ENCODE measurements at places on chromosomes 2 and 18.

DNA sequence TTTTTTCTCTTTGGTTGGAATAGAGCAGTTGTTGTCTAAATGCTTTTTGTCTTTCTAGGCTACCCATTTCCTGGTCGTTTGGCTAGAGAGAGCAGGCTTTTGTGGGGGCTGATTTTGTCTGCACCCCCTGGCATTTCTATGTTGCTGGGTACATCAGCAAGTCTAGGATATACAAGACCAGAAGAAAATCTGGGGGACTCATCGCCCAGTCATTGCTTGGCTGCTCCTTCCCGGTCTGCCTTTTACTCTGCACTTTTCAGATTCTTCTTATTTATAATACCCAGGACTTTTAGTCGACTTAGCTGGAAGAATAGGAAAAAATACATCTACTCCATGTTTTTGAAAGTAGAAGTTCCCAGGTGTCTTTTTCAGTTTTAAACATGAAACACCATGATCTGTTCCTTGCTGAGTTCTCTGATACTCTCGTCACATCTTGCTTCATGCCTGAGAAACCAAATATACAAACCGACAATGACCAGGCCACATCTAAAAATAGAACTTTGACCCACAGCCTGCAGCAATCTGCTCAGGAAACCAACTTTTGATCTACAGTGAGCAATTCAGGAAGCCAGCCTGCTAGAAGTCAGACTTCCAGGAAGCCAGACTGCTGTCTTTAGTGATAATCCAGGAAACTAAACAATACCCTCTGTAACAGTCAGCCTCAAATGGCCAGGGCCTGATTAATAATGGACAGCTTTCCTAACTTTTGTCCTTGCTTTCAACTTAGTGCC lies 163.8 kb upstream of the MEX3C start:
- no peak for DNase-seq

GRCh38 chr2:174005801-174006419 lies 40.7 kb upstream of the SP3 start:
- no peak for DNase-seq

DNA sequence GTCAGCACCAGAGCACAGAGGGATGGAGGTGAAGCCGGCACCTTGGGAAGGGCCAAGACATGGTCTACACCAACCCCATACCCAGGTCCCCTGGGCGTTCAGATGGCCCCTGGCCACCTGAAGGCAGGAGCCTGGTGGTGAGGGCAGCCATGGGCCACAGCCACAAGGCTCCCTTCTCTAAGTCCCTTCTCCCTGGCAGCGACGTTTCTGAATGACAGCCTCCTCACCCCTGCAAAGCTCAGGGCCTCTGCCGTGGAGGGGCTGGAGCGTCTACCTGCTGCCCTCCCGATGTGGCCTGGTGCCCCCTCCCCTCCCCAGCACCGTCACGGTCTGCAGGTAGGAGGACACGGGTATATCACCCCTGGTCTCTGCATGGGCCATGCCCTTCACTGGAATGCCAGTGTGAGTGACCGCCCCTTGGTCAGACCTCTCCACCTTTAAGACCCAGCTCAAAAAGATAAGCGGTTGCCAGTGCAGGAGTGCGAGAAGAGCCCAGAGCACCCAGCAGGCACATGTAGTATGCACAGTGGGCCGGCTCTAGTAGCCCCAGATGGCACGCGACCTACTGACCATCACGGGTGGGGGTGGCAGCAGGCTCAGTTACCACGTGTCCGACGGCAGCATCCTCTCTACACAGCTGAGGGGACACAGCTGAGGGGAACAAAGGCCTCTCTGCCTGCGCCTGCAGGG lies 46.6 kb downstream of the HS6ST1 start:
- no peak for DNase-seq

- no peak for DNase-seq
Measured at GRCh38 chr2:108870069-108870644, 83.6 kb downstream of the CCDC138 start.

DNA sequence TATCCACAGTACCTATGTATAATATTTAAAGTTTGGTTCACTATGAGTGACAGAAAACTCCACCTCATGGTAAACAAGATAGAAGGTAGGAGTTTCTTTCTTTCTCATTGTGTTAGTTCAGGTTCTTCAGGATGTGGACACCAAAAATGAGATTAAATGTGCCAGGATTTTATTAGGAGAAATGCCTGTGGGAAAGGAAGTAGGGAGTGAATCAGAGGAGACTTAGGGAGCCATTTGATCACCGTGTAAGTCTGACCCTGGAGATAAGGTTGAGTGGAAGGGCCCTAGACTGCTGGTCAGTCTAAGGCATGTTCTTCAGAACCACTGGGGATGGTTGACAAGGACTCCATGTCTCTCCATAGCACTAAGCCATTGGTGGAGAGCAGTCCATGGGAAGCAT lies 8.1 kb downstream of the AOX1 start:
- no peak for DNase-seq

DNA sequence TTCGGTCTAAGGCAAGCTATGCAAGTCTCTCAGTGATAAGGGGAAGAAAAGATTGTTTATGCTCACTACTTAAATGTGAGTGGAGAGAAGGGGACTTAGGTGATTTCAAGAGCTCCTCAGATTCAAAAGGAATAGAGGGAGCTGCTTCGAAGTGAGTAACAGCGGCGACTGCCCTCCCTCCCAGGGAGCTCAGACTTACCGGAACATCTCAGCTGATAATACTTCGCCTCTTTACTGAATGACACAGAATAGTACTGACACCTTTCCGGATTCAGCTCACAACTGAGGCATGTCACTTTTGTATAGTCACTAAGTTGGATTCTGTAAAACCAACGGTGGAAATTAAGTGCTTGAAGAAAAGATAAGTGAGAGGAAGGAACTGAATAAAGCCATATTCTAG lies 55.5 kb downstream of the DPP4 start:
- DNase-seq: no peak

DNA sequence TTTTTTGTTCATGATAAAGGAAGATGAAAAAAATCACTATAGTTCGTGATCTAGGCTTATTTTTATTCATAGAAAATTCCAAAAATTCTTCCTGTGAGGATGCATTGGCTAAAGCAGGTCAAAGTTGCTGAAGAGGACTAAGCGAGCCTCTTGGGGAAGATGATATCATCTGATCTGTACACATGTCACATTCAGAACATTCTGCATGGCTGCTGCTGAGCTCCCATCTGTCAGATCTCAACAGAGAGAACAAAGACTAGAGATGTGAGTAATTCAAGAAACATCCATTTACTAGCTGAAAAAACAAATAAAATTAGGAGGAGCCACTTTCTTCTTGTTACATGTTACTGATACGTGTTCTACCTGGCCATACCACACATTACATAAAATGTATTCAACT lies 518.6 kb upstream of the FSIP2 start:
- no peak for DNase-seq

- DNase-seq: no peak
Measured at GRCh38 chr18:66900837-66901236, 296.9 kb upstream of the CDH19 start.

GRCh38 chr2:19295998-19296502 lies 62.4 kb downstream of the OSR1 start:
- DNase-seq: no peak

DNA sequence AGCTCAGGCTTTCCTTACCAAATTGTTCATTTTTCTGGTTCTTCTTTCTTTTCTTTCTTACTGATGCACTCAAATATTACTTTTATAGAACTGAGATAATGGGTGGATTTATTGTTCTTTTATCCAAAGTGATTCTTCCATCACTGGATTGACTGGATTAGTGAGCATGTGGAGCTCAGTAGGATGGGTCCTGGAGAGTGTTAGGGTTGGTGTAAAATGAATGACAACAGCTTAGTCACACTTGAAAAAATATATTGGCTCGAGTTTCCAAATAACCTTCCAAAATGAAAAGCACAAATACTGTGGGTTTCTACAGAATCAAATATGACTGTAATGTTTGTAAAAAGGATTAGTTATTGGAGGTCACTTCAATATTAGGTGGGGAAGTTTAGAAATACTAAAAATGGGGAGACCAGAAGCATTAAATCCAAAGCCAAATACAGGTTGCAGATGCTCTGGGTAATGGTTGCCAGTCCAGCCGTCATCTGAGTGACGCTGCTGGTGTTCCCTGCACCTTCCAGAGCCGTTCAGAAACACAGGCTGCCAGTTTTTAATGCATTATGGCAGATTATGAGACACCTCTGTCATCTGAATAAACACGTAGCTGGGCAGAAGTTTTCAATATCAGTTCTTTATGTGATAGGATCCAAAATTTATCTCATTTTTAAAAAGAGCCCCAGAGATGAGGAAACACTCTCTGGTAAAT lies 294.8 kb upstream of the NRP2 start:
- no peak for DNase-seq

GRCh38 chr18:49177812-49178211 lies 227.0 kb upstream of the SMAD7 start:
- DNase-seq: no peak

DNA sequence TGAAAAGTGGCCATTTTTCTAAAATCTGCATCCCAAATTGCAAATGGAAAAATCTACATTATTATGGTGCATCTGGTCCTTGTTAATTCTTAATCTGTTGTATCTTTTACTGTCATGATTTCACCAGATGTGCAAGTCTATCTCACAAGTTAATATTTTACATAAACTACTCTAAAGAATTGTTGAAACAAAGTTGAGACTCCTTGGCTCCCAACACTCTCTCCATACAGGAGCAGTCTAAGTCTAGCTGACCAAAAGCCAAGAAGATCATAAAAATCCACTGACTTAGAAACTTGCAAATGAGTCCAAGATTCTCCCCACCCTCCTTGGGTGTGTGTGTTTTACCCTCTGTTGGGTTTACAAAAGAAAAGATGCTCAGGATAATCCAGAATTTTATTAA lies 85.1 kb downstream of the NCKAP5 start:
- DNase-seq: no peak

- DNase-seq: no peak
Measured at GRCh38 chr2:209498614-209499013, 74.8 kb downstream of the MAP2 start.

DNA sequence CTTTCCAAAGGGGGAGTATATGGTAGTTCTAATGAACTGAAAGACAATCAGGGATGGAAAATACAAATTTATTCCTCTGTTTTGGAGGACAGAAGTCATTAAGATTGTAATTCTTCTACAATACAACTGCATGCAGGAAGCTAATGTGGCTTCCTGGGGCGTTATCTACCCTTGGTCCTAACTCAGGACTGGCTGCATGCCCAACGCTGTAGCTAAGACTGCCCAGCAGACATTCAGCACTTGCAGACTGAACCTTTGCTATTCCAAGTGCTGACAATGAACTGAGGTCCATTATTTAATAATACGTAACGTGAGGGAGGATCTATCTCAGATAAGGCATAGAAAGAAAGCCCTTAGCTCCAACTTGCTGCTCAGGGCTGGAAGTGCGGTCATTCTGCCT lies 53.2 kb downstream of the ZAP70 start:
- no peak for DNase-seq

DNA sequence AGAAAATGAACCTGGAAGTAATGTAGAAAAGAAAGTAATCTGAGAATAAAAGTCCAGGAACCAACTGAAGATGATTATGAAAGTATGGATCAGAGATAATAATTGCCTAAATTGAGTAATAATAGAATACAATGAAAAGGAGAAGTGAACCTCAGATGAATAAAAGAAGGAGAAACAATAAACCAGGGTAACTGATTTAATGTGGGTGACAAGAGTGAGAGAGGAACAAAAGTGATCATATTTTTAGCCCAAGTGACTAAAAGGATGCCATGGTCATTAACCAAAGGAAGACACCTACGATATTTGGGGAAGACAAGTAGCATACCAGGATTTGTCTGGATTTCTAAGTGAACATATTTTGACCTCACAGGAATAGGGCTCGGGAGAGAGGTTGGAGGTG lies 600.6 kb downstream of the RNF144A start:
- DNase-seq: no peak

DNA sequence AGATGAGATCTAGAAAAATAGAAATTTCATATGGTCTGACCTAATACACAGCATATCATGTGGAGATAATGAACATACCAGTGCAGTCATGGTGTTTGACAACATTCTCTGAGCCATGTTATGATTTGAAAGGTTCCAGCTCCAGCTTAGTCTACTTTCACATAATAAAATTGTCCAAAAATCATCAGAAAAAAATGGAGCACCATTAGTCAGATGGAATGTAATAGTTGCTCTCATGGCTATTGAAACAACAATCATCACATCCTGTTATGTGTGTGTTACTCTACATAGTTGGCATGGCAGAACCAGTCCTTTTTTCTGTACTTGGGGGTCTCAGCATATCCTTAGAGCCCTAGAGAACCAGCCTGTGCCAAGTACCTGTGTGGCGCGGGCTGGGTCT lies 678.9 kb upstream of the FANCL start:
- DNase-seq: no peak

DNA sequence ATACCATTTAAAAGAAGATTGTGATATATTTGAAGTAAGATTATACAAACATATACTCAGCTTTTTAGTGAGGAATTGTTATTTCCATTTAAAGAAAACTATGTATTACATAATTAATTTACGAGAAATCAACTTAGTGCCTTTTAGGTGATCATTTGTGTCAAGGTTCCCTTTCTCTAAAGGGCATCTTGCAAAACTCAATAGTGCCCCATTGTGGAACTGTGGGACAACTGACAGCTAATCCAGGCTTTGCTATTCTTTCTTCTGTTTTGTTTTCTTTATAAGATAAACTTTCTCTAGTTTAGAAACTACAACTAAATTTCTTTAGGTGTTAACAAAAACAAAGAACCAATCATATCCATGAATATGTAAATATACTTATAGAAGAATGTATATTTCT lies 24.3 kb upstream of the VIT start:
- no peak for DNase-seq

- no peak for DNase-seq
Measured at GRCh38 chr2:193462411-193462810, 1267.7 kb upstream of the TMEFF2 start.

DNA sequence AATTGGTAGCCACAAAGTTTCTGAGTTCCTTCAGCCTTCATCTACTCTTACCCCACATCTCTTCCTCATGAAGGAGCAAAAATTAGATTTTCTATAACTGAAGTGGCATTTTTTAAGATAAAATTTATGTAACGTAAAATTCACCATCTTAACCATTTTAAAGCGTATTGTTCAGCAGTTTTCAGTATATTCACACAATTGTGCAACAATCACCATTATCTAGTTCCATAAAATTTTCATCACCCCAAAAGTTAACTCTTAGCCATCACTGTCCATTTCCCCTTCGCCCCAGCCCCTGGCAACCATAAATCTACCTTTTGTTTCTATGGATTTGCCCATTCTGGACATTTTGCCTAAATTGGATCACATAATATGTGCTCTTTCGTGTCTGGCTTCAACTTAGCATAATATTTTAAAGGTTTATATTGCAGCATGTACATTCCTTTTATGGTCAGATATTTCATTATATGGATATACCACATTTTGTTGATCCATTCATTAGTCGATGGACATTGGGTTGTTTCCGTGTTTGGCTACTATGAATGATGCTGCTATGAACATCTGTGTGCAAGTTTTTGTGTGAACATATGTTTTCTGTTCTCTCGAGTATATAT lies 44.6 kb downstream of the ATIC start:
- DNase-seq: no peak

Data from activated CD8-positive, alpha-beta memory T cell treated with anti-CD3 and anti-CD28 coated beads for 1 hour (primary cell).